ENCODE measurements at places on chromosomes 1 and 21. TPM values are rescaled to one million over a fixed set of nuclear protein-coding genes. Genes with fewer than 3 reads are reported as not detected.

SPRR2E gene
- not detected for total RNA-seq

WLS gene
- total RNA-seq: 43.6 TPM

SPSB1 gene
- total RNA-seq: 5.7 TPM

PRCC gene
- total RNA-seq: 72.7 TPM

ZDHHC18 gene
- 31.6 TPM for total RNA-seq

ITLN1 gene
- total RNA-seq: not detected

WDR47 gene
- total RNA-seq: 18.1 TPM

FMO5 gene
- total RNA-seq: 0.22 TPM

- DNase-seq: no peak
Observed at GRCh38 chr21:44337449-44337848, 1.7 kb downstream of the CFAP410 start.

- no peak for DNase-seq
Observed at GRCh38 chr1:151213560-151213959, 15.2 kb downstream of the PIP5K1A start.

DNA sequence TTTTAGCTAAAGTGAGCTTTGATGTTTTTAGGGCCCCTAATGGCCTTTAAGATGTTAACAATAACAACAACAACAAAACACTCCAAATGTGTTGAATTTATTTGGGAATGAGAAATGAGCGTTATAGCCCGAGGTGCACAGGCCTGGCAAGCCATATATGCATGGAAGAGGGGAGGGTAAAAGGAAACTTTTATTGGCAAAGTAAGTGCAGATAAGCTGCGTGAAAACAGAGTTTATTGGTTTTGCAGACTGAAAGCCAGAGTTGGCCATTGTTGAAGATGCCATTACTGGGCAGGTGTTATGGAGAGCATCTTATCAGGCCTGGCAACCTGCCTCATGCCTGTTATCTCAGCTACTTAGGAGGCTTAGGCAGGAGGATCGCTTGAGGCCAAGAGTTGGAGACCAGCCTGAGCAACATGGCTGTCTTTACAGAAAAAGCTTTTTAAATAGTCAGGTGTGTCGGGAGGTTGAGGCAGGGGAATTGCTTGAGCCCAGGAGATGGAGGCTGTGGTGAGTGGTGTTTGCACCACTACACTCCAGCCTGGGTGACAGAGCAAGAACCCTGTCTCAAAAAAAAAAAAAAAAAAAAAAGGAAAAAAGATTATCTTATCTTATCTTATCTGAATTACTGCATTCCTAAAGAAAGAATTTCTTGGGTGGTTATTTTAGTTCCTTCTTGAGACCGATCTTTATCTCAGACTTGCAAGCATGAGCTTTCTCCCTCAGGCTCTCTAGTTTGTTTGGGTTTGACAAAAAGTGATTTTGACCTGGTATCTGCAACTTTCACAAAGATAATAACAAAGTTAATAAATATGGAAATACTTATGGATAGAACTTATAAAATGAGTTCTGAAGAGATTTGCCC lies 1.7 kb downstream of the PATJ start:
- peak; percentile 10 for DNase-seq

- no peak for DNase-seq
Observed at GRCh38 chr21:14116080-14116481, 94.7 kb downstream of the LIPI start.

DNA sequence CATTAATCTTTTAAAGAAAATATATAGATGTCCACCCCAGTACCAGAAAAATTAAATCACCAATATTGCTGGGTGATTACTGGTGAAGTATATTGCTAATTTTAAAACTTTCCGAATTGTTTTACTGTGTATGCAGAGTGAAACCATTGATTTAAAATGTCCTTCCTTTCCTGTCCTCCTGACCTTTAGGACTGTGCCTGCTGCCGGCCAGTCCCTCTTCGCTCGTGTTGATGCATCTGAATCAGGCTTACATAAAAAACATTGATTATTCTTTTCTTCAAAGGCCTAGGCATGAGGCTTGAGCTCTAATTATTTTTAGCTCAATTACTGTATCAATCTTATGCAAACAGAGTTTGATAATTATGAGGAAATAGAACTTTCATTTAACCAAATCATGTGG lies 1128.1 kb downstream of the BRINP3 start:
- no peak for DNase-seq

GRCh38 chr21:41325138-41325912 lies 8.7 kb downstream of the FAM3B start:
- DNase-seq: no peak

GRCh38 chr21:37783016-37783415 lies 133.2 kb downstream of the KCNJ6 start:
- no peak for DNase-seq

- DNase-seq: no peak
Observed at GRCh38 chr1:39262802-39263201, 58.3 kb downstream of the MACF1 start.

DNA sequence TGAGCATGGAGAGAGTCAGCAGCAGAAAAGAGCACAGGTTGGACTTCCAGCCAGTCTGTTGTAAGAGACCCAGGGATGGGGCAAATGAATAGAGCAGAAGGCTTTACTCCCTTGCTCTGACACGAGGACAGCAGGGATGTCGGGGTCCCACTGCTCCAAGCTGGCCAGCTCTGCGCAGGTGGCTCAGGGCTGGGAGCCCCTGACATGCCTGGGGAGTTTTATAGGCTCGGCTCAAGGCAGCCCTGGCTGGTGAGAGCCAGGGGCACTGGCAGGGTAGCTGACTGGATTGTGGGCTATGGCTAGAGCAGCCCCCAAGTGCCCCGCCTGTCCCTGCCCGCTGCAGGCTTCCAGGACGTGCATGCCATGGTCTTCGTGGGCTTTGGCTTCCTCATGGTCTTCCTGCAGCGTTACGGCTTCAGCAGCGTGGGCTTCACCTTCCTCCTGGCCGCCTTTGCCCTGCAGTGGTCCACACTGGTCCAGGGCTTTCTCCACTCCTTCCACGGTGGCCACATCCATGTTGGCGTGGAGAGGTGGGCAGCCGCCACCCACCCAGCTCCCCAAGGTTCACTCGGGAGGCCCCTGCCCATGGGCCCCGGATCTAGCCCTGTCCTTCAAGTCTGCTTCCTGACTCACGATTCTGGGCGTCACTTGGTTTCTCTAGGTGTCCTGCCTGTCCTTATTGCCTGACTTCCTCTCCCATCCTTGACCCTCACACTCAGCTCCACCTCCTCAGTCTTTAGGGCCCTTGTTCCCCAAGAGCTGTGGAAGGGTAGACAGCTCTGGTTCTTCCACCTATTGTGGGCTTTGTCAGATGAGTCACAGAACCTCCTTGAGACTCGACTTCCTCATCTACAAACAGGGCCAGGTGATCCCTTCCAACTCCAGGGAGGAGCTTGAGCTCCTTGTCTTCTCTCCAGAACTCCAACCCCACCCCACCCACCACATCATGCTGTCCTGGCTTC lies 8.2 kb downstream of the RHBG start:
- no peak for DNase-seq

DNA sequence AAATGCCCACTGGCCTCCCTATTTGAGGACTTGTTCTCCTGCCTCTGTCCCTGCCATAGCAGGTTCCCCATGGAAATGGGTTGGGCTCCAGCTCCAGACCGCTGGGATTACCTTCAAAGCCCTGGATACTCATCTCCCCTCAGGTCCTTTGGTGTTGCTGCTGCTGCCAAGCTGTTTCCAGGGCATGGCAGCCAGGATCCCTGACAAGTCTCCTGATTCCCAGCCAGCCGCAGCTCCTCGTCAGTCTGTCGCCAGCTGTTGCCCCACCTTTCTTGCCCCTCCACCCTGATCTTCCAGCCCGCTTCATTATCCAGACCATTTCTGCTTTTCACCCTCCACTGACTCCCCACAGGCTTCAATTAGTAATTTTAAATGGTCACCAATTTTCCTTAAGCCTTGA lies 68.3 kb upstream of the KCND3 start:
- DNase-seq: no peak

DNA sequence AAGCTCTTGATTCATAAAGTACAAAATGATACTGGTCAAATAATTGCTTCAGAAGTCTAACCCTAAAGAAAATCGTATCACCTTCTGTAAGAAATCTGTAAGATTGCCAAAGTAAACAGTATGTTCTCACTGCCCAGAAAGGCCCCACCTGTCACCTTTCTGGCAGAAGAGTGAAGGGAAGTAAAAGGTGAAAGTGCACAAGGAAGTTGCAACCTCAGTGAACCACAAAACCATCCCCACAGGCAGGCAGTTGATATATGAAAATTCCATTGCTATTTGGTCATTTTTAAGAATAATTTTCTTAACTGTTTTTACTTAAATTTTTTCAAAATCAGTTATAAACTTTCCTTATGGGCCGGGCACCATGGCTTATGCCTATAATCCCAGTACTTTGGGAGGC lies 48.5 kb upstream of the FBXO28 start:
- no peak for DNase-seq

GRCh38 chr1:67753776-67754525 lies 69.0 kb downstream of the GADD45A start:
- DNase-seq: no peak

DNA sequence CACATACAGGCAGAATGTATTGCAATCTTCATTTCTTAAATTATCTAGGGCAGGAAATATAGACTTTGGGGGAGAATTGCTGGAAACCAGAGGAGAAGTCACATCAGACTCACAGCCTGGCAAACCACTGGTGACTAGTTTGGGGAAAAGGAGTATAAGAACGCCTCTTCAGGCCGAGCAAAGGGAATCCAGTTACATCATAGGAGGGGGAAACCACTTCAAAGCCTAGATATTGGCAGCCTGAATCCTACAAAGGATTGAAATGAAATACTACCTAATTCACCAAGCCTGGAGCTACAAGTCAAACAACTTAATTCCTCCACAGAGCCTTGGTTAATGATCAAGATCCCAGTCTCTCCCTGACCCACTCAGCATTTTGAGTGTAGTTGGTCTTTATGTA lies 121.7 kb downstream of the SLC30A10 start:
- no peak for DNase-seq

- DNase-seq: no peak
Observed at GRCh38 chr1:244010191-244010590, 40.9 kb upstream of the ZBTB18 start.

DNA sequence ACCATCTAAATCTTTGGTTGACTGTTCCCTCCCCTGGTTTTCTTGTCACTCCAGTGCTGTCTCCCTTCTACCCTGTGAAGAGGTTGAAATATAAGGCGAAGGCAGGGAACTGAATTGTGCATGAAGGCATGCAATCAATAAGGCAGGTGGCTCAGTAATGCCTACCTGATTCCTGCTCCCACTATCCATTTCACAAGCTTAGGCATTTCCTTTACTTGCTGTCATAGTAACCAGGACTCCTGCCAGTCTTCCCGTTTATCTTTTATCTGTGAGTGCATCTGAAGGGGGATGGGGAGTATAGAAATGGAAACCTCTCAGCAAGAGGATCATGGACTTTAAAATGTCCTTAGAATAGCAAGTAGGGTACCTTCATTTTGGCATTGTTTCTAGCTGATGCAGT lies 40.5 kb downstream of the MRPS6 start:
- DNase-seq: no peak

- peak; percentile 62 for DNase-seq
Observed at GRCh38 chr1:25629836-25630235, 13.2 kb downstream of the MAN1C1 start.

DNA sequence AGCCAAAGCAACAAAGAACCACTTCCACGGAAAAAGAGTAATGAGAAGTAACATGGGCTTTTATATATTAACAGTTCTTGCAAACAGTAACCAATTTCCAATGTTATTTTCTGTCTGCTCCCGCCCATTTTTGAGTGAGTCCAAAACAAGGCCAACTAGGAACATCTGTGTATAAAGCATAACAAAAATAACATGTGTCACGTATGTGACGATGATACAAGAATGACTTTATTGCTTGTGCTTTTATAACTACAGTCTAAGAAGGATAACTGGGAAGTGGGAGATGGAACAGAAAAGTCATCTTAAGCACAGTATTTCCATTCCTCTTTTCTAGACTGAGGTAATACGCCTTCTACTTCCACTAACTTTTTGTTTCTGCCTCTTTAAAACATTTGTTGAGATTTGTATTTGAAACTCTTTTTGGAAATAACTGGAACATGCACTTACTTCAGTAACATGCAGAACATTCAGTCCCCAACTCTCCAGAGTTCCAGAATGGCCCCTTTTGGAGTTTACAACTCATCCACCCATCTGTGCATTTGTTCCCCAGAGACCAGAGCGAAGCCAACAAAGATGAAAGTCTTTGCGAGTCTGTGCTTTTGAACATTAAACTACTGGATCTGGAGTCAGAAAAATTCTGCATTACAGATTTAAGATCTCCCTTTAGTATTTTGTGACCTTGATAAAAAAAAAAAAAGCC lies 143.0 kb upstream of the ZRANB2 start:
- no peak for DNase-seq

All from HFFc6 (cell line).